ENCODE measurements at places on chromosomes 2 and 18. TPM values are rescaled to one million over a fixed set of nuclear protein-coding genes. Genes with fewer than 3 reads are reported as not detected.

Gene UGT1A4
- polyA plus RNA-seq = not detected

Gene CAPG
- polyA plus RNA-seq = 114 TPM

Gene SERPINB13
- polyA plus RNA-seq = not detected

Gene UGT1A7
- not detected for polyA plus RNA-seq

Gene ABCG8
- not detected for polyA plus RNA-seq

Gene GRHL1
- polyA plus RNA-seq = 1.3 TPM

Gene CTNNA2
- polyA plus RNA-seq = 3.9 TPM

Gene RESP18
- not detected for polyA plus RNA-seq

Gene CCBE1
- polyA plus RNA-seq = 5.2 TPM

Gene TSHZ1
- polyA plus RNA-seq = 0.06 TPM

Gene TCF23
- polyA plus RNA-seq = 0.02 TPM

Gene FAM237A
- polyA plus RNA-seq = not detected

Gene LAMA1
- 24.8 TPM for polyA plus RNA-seq

Gene CCDC141
- 0.56 TPM for polyA plus RNA-seq

Gene GTF2A1L
- 0.20 TPM for polyA plus RNA-seq

Gene TRIB2
- polyA plus RNA-seq = 55.1 TPM

DNA sequence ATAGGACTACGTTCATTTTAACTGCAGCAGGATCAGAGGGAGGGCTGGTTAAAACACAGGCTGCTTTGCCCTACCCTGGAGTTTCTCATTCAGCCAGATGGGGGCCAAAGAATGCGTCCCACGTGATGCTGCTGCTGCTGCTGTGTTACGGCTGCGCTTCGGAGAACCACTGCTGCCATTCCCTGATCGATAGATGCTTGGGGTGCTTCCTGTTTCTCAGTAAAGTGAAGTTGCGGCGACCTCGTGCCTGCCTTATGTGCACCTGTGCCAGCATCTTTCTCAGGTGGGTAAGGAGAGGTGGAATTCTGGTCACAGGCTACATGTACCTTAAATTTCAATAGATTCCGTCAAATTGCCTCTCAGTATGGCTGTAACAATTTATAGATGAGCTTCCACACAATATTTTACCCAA, 24.7 kb upstream of the TOGARAM2 start:
- no peaks in the 10 kb centered on the region for H3K36me3 ChIP-seq
- no peak overlapping the region for H3K4me3 ChIP-seq
- DNase-seq = peak; percentile 51

GRCh38 chr2:205776139-205776538, 93.8 kb downstream of the NRP2 start:
- no peaks in the 10 kb centered on the region for H3K36me3 ChIP-seq
- no peaks in the 10 kb centered on the region for H3K4me1 ChIP-seq
- no peak overlapping the region for H3K27ac ChIP-seq
- no peak overlapping the region for H3K4me3 ChIP-seq

GRCh38 chr2:222440673-222441422, 16.5 kb downstream of the SGPP2 start:
- H3K36me3 ChIP-seq = no peaks in the 10 kb centered on the region
- no peak overlapping the region for H3K27ac ChIP-seq
- H3K4me3 ChIP-seq = no peak overlapping the region
- no peak for DNase-seq
- no peaks in the 10 kb centered on the region for H3K4me1 ChIP-seq

- no peak for DNase-seq
- no peak overlapping the region for H3K27ac ChIP-seq
- no peaks in the 10 kb centered on the region for H3K36me3 ChIP-seq
- no peaks in the 10 kb centered on the region for H3K27me3 ChIP-seq
These were observed 73.4 kb downstream of the PLEKHM3 start for GRCh38 chr2:207951734-207952470.

- no peaks in the 10 kb centered on the region for H3K4me1 ChIP-seq
- H3K27ac ChIP-seq = no peak overlapping the region
- H3K4me3 ChIP-seq = no peak overlapping the region
- no peaks in the 10 kb centered on the region for H3K36me3 ChIP-seq
- no peaks in the 10 kb centered on the region for H3K27me3 ChIP-seq
- no peak for DNase-seq
These were observed 29.2 kb downstream of the ZNF516 start for GRCh38 chr18:76465630-76466409.

- DNase-seq = no peak
- H3K27ac ChIP-seq = no peak overlapping the region
- no peaks in the 10 kb centered on the region for H3K36me3 ChIP-seq
- no peak overlapping the region for H3K4me3 ChIP-seq
- H3K4me1 ChIP-seq = no peaks in the 10 kb centered on the region
These were observed 157.2 kb downstream of the WDSUB1 start for GRCh38 chr2:159129269-159129668.

DNA sequence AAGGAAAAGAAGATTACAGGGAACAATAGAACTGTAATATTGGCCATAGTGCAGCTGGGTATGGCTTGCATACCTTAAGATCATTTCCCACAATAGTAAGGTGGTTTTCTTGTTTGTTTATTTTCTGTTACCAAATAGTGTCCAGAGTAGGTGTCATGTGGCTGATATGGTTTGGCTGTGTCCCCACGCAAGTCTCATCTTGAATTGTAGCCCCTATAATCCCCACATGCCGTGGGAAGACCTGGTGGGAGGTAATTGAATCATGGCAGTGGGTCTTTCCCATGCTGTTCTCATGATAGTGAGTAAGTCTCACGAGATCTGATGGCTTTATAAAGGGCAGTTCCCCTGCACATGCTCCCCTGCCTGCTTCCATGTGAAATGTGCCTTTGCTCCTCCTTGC, 190.1 kb downstream of the ICOS start:
- H3K4me3 ChIP-seq = no peak overlapping the region
- peak; percentile 24 for DNase-seq
- H3K4me1 ChIP-seq = peaks cover 3% of the 10 kb centered on the region
- H3K27ac ChIP-seq = no peak overlapping the region
- no peaks in the 10 kb centered on the region for H3K36me3 ChIP-seq

DNA sequence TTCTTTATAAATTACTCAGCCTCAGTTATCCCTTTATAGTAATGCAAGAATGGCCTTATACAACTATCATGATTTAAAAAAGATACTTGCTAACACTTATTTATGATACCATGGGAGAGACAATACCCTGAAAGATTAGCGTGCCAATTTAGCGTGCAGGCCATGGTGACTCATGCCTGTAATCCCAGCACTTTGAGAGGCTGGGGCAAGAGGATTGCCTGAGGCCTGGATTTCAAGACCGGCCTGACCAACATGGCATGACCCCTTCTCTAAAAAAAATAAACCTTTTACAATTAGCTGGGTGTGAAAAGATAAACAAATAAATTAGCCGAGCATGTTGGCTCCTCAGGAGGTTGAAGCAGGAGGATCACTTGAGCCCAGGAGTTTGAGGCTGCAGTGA, 493.4 kb upstream of the FSIP2 start:
- DNase-seq = no peak
- no peak overlapping the region for H3K27ac ChIP-seq
- no peaks in the 10 kb centered on the region for H3K36me3 ChIP-seq
- H3K4me3 ChIP-seq = no peak overlapping the region

GRCh38 chr2:229371086-229371485, 100.0 kb upstream of the PID1 start:
- no peak for DNase-seq
- no peaks in the 10 kb centered on the region for H3K4me1 ChIP-seq
- H3K27ac ChIP-seq = no peak overlapping the region
- H3K27me3 ChIP-seq = no peaks in the 10 kb centered on the region
- no peak overlapping the region for H3K4me3 ChIP-seq

DNA sequence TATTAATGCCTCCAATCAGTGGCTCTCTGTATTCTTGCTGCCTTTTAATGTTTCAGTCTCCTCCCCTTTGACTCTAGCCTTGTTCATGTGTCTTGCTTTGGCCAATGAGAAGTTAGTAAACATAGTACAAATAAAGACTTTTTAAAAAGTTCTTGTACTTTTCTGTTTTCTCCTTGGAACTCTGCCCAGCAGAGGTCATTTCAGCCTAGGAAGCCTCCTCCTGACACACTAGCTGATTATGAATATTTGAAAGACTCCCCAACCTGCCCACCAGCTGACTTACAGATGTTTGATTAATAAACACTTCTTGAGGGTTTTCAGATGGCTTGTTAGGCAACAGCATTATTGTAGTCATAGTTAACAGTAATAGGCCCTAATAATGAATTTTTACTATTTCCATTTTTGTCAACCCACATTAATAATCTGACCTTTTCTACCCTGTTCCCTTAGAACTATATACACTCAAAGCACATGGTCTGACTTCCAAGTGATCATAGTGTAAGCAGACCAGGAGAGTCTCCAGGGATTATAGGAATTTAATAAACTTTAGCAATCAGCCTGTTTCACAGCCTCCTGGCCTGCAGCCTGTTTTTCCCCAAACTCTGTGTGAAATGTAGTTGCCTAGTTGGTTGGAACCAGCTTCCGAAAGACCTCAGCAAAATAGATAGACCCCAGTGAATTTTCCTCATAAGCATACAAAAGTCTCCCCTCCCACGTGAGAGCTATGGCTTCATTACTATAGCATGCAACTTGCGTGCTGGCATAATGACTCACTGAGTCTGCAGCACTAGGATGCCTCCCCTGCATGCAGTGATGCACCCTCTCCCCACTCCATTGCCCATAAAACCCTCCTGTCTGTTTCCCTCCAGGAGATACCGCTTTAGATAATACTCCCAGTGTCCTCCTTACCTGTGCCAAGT, 670.7 kb upstream of the ZNF804A start:
- H3K4me3 ChIP-seq = no peak overlapping the region
- no peaks in the 10 kb centered on the region for H3K27me3 ChIP-seq
- no peaks in the 10 kb centered on the region for H3K4me1 ChIP-seq
- no peak for DNase-seq
- no peak overlapping the region for H3K27ac ChIP-seq

- no peaks in the 10 kb centered on the region for H3K27me3 ChIP-seq
- H3K4me1 ChIP-seq = no peaks in the 10 kb centered on the region
- no peak overlapping the region for H3K27ac ChIP-seq
- H3K4me3 ChIP-seq = no peak overlapping the region
- no peaks in the 10 kb centered on the region for H3K36me3 ChIP-seq
These were observed 18.3 kb downstream of the AAK1 start for GRCh38 chr2:69625078-69625795.

- H3K4me1 ChIP-seq = peaks cover 3% of the 10 kb centered on the region
- no peak overlapping the region for H3K4me3 ChIP-seq
- H3K36me3 ChIP-seq = no peaks in the 10 kb centered on the region
- H3K27ac ChIP-seq = no peak overlapping the region
These were observed 89.8 kb upstream of the BCL2L11 start for GRCh38 chr2:111030945-111031344.

- H3K27ac ChIP-seq = no peak overlapping the region
- H3K4me1 ChIP-seq = peaks cover 5% of the 10 kb centered on the region
- H3K36me3 ChIP-seq = no peaks in the 10 kb centered on the region
- H3K27me3 ChIP-seq = no peaks in the 10 kb centered on the region
- H3K4me3 ChIP-seq = no peak overlapping the region
These were observed 43.5 kb downstream of the CALCRL start for GRCh38 chr2:187404431-187405110.

GRCh38 chr2:168494190-168494711, 38.2 kb downstream of the CERS6 start:
- H3K4me3 ChIP-seq = no peak overlapping the region
- H3K27ac ChIP-seq = no peak overlapping the region
- no peak for DNase-seq
- H3K36me3 ChIP-seq = no peaks in the 10 kb centered on the region
- peaks cover 7% of the 10 kb centered on the region for H3K4me1 ChIP-seq

GRCh38 chr18:46660957-46661749, 4.1 kb upstream of the LOXHD1 start:
- no peaks in the 10 kb centered on the region for H3K36me3 ChIP-seq
- H3K4me1 ChIP-seq = 0 out of 2 replicates have a peak, but pooled peaks cover 3% of the 10 kb centered on the region
- peak; percentile 65 for DNase-seq
- H3K27me3 ChIP-seq = no peaks in the 10 kb centered on the region
- H3K27ac ChIP-seq = no peak overlapping the region

- no peak for DNase-seq
- H3K27me3 ChIP-seq = no peaks in the 10 kb centered on the region
- H3K4me1 ChIP-seq = peaks cover 10% of the 10 kb centered on the region
- no peaks in the 10 kb centered on the region for H3K36me3 ChIP-seq
- no peak overlapping the region for H3K27ac ChIP-seq
- no peak overlapping the region for H3K4me3 ChIP-seq
These were observed 28.9 kb downstream of the TOGARAM2 start for GRCh38 chr2:29009711-29010677.

DNA sequence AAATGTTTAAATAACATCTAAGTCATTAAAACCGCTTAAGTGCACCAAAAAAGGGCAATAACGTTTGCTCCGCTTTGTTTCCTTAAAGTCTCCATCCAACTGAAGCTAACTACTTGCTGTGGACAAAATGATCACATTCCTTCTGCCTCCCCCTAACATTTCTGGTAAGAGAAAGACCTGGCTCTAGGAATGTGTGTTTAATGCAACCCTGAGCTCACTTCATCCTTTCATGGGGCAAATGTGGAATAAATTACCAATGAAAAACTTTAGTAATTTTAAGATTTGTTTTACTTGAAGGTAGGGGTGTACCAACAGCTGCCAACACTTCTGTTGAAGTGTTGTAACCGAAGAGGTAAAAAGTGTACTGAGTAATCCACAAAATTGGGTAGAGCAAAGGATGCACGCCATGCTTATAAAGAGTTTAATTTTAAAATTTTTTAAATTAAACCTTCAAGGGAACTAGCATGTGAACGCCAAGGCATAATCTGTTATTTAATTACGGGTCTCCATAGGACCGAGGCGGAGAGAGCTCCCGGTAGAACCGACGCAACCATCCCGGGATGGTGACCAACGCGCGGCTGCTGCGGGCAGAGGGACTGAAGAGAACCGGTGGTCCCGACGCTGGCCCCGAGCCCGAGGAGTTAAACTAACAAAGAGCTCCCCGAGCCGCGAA, 1.1 kb downstream of the HNRNPLL start:
- DNase-seq = no peak
- H3K36me3 ChIP-seq = no peaks in the 10 kb centered on the region
- H3K4me3 ChIP-seq = peak overlapping the region; percentile 82
- peak overlapping the region; percentile 91 for H3K27ac ChIP-seq

- DNase-seq = no peak
- no peaks in the 10 kb centered on the region for H3K27me3 ChIP-seq
- H3K4me3 ChIP-seq = peak overlapping the region; percentile 61
- H3K36me3 ChIP-seq = no peaks in the 10 kb centered on the region
These were observed 1.6 kb downstream of the WDFY1 start for GRCh38 chr2:223943561-223944008.

- no peak overlapping the region for H3K4me3 ChIP-seq
- no peaks in the 10 kb centered on the region for H3K27me3 ChIP-seq
- no peak overlapping the region for H3K27ac ChIP-seq
- DNase-seq = no peak
- H3K4me1 ChIP-seq = no peaks in the 10 kb centered on the region
These were observed 172.3 kb downstream of the PIEZO2 start for GRCh38 chr18:10977042-10977441.

DNA sequence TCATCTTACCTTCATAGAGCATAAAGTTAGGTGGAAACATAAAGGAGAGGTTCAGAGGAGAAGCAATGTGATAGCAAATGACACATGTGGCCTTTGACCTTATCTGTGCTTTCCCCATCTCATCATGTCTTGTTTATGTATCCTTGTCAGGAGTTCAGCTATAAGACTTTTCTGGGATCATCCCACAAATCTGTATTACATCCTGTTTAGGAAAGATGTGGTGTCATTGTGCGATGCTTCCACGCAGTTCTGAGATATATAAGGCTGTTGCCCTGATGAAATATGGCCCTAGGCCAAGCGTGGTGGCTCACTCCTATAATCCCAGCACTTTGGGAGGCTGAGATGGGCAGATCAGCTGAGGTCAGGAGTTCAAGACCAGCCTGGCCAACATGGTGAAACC, 15.5 kb upstream of the MGAT5 start:
- no peaks in the 10 kb centered on the region for H3K4me1 ChIP-seq
- H3K36me3 ChIP-seq = no peaks in the 10 kb centered on the region
- H3K27me3 ChIP-seq = no peaks in the 10 kb centered on the region
- no peak for DNase-seq
- no peak overlapping the region for H3K27ac ChIP-seq

- H3K27ac ChIP-seq = no peak overlapping the region
- DNase-seq = no peak
- no peak overlapping the region for H3K4me3 ChIP-seq
- H3K4me1 ChIP-seq = no peaks in the 10 kb centered on the region
These were observed 11.1 kb upstream of the KLHL30 start for GRCh38 chr2:238127165-238128060.

All from H1 (cell line).